NCI-H1105 treated with DMSO at 0.1 percent for 48 hours (cell line): ENCODE measurements at places on chromosomes 4 and X.

GRCh38 chrX:121301356-121301755 lies 253.9 kb downstream of the GLUD2 start:
- DNase-seq, result no peak

- DNase-seq, result no peak
Measured at GRCh38 chr4:13957871-13958270, 330.3 kb upstream of the BOD1L1 start.

DNA sequence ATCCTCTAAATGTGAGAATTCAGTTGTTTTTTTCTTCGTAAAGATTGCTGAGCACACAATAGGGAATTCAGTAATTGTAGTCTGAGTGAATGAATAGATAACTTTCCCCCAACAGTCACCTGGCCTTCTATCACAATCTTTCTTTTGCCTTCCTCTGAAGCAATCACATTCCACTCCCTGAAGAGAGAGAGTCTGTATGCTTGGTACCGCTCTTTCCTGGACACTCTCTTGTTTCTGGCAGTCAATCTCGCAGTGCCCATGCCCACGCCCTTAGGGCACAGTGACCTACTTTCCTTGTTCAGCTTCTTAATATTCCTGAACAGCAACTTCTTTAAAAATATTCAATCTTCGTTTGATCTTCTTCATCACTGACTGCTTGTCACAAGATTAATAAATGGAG lies 255.9 kb downstream of the ADAMTS3 start:
- no peak for DNase-seq

DNA sequence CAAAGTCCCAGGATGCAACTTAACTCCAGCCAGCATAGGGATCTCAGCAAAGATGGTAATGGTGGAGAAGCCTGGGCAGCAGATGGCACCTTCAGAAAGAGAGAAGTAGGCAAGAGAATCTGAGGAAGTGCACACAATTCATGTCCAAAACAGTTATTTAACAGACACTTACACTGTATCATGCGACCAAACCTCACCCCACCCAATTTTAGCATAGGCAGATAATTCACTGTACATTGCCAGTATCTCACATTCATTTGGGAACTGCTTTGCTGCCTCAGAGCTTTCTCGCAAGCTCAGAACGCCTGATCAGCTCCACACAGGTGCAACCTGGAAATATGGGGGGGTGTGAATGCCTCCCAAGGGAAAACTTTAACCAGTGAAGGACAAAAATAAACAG lies 143.0 kb upstream of the MAOA start:
- no peak for DNase-seq

DNA sequence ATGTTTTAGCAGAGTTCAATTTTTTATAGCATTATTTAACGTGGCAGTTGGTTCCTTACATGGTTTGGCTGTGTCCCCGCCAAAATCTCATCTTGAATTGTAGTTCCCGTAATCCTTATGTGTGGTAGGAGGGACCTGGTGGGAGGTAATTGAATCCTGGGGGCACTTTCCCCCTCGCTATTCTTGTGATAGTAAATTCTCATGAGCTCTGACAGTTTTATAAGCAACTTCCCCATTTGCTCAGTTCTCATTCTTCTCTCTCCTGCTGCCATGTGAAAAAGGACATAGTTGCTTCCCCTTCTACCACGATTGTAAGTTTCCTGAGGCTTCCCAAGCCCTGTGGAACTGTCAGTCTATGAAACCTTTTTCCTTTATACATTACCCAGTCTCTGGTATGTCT lies 329.5 kb downstream of the GRIA2 start:
- DNase-seq, result no peak

- no peak for DNase-seq
Measured at GRCh38 chr4:167903291-167903721, 189.0 kb upstream of the ANXA10 start.

- no peak for DNase-seq
Measured at GRCh38 chrX:154019061-154019621, 561 bp downstream of the IRAK1 start.

GRCh38 chr4:124745985-124746801 lies 33.7 kb upstream of the ANKRD50 start:
- no peak for DNase-seq

- no peak for DNase-seq
Measured at GRCh38 chr4:101824500-101824899, 34.0 kb downstream of the BANK1 start.

- no peak for DNase-seq
Measured at GRCh38 chrX:72712094-72712755, 1.9 kb downstream of the PHKA1 start.

- DNase-seq, result no peak
Measured at GRCh38 chrX:78124307-78124706, 15.1 kb downstream of the TAF9B start.

DNA sequence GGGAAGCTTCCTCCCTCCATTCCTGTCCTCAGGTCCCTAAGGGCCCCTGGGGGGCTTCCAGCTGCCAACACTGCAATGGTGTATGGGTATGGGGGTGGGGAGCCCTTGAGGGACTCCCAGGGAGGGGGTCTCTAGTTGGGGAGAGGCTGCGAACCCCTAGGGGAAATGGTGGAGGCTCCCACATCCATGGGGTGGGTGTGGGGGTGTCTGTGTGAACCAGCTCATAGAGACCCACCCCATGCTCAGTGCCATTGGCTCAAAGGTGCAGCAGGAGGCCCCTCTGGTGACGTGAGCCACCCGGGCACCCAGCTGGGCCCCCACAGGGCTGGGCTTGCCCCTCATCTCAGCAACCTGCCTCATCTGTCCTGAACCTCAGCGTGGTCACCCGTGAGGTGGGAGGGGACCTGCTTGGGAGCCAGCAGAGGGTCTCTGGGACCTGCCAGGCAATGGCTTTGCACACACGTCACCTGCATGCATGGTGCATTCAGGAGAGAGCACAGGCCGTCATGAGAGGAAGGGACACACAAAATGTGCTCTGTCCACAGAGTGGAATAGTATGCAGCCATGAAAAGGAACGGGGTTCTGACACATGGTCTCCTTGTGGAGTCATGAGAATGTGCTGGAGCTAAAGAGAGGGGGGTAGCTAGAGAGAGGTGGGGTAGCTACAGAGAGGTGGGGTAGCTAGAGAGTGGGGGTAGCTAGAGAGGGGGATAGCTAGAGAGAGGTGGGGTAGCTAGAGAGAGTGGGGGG lies 22.7 kb upstream of the PLCXD1 start:
- DNase-seq, result no peak

DNA sequence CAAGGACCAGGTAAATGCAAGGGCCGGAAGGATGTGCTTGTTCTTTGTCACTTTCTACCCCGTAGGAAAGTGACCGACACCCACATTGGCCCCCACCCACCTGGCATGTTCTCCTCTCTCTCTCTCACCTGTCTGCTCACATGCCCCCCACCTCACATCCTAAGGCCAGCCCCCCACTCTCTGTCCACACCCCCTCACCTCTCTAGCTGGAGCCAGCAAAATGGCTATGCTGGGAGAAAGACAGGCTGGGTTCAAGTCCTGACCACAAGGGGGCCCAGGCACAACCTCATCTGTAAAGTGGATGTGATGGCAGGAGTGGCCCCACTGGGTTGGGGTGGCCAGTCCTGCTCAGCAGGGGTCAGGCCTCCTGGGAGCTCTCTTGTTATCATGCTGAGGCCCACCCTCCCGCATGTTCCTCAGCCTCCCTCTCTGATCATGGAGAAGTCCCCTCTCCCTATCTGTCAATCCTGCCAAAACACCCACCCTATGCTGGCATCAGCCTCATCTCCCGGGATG lies 1.7 kb upstream of the PPP2R2C start:
- DNase-seq, result no peak

GRCh38 chr4:67651536-67651935 lies 49.4 kb downstream of the UBA6 start:
- DNase-seq, result no peak

DNA sequence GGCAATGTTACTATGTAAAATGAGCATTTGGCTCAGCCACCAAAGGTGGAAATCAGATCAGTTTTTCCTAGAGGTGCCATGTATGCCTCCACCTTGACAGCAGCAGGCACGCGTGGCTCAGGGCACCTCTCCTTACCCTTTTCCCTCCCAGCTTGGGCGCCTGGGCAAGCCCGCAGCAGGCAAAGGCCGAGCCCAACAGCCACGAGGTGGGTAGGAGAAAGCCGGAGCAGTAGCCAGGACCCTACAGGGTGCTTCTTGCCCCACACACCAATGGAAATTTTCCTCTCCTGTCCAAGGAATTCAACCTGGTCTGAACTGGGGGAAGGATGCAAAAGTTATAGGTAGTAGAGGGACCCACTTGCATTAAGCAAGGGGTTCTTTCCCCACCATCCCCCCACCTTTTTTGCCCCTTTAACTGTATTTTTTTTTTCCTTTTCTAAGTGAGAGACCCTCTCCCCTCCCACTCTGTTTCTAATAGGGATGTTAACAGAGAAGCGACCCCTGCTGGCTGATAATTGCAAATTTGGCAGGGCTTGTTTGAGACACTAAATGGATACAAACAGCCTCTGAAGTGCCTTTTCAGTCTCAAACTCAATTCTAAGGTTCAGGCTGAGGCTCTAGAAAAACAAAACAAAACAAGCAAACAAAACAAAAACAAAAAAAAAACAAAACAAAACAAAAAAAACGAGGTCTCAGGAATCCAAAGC lies 895.1 kb downstream of the PCDH18 start:
- no peak for DNase-seq

GRCh38 chr4:105140684-105141490 lies 5.8 kb upstream of the TET2 start:
- DNase-seq, result no peak

DNA sequence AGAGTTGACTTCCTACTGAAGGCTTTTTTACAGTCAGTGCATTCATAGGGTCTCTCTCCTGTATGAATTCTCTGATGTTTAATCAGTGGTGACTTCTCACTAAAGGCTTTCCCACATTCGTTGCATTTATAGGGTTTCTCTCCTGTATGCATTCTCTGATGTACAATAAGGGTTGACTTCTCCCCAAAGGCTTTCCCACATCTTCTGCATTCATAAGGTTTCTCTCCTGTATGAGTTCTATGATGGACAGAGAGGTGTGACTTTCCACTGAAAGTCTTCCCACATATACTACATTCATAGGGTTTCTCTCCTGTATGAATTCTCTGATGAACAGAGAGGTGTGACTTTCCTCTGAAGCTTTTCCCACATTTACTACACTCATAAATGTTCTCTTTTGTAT lies 45.2 kb downstream of the ZNF674 start:
- no peak for DNase-seq

- DNase-seq, result no peak
Measured at GRCh38 chr4:122480655-122481487, 24.3 kb upstream of the IL2 start.

DNA sequence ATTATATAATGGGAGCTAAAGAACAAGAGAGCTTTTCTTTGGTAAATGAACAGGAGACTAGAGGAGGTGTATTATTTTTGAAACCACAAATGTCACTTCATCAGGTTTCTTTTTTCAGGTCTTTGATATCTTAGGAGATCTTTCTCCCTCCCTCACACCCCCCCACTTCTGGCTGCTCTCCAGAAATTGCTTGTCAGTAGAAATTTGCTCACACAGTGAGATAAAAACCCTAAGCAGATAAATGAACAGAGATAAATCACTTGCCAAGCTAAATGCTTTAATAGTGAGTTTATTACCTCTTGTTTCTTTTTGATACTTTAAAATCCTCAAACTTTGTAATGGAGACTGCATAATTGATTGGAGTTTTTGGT lies 421.2 kb upstream of the TENM3 start:
- peak; percentile 60 for DNase-seq

DNA sequence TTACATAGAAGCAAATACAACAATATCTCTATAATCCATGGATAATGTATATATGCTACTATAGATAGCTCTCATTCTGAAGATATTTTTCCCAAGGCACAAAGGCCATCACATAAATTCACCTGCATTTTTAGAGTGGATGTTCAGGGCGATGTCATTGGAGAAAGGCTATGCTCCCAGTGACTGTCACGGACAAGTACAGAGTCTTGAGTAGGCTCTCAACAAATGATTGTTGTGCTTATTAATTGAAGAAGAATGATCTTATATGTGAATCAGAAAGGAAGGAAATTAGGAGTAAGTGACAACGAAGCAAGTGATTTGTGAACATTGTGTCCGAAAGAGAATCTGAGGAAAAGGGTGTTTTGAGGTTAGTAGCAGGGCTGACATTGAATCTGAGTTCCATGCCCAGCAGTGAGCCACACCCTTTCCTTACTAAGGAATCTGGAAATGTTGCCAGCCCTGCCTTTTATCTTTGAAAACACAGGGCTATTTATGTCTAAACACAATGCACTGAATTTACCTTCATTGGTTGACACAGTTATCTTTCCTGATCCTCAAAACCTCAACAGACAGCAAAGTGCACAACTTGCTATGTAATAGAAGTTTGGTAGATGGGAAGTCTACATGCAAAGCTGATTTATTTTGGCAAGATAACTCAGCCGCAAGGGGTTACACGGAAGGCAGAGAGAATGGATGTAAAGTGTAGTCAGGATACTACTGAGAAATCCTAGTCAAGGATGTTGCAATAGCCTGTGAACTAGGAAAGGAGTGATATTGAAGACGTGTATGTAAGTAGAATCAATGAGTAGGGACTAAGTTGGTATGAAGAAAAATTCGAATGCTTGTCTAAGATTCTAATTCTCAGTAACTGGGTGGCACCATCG lies 50.4 kb downstream of the SORBS2 start:
- DNase-seq, result no peak

- DNase-seq, result no peak
Measured at GRCh38 chr4:23899565-23899964, 9.7 kb upstream of the PPARGC1A start.

DNA sequence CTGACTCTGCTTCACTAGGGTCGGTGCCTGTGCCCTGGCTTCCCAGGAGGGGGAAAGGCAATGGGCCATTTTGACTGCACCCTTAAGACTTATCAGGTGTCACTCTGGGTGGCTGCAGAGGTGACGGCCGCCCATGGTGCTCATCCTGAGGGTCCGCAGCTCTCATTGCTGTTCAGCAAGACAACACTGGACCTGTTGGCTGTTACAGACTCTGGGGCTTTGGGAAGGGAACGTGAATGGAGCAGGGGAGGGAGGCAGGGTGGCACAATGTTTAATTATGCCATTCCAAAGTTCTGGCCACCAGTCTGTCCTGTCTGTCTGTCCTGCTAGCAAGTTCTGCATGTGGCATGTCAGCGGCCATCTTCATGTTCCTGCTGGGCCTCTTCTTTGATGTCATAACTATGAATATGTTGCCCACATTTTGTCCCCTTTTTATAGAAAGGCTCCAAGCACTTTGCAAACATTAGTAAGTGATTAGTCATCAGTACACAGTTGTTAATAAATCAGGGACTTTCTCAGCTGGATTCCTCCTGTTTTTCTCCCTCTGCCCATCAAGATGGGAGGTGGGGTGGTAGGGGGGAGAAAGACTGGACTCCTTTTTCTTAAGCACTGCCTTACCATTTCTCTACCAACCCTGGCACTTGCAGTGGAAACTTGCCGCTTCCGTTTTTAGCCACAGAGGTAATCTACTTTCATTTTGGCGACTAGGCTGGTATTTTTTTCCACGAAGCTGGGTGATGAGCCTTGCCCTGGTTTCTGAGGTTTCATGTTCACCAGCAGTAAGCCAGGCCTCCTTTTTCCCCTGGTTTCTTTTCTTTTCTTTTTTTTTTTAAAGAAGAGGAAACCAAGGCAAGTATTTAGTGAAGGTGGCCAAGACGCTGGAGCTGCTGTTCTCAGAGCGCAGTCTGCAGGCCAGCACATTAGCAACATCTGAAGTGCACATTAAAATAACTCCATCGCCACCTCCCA lies 88.6 kb upstream of the TRIM2 start:
- no peak for DNase-seq
